Fibroblast of lung (primary cell): ENCODE measurements at places on chromosomes 7 and 10. TPM values are rescaled to one million over a fixed set of nuclear protein-coding genes. Genes with fewer than 3 reads are reported as not detected.

GRCh38 chr7:152341914-152342236, 93.9 kb downstream of the KMT2C start:
- no peak for DNase-seq

DNA sequence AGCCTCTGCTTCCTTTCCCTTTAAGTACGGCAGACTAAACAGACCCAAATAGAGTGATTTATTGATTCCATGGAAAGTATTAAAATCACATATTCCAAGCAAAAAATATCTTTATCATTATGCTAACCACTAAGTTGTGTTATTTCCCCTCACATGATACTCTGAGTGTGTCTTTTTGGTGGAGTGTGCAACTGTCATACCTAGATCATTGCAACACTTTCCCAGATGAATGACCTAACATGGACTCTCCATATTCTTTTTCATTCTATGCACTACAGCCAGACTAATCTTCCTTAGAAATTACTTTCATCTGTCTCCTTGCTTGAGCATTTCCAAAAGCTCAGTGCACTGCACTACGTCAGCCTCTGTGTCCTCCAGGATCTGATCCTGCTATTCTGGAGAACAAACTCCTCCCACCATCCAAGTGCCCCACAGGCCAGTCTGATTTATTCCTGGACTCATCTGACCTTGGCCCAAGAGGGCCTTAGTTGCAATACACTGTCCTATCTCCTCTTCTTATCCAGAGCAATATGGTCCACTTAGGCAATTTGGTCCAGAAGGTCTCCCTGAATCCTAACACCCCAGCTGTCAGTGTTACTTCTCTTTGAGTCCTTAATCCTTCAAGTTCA, 263.3 kb upstream of the KLF6 start:
- DNase-seq: no peak

- no peak for DNase-seq
These were observed 3.9 kb upstream of the NOBOX start for GRCh38 chr7:144407266-144407931.

STYXL1 gene
- 49.8 and 61.2 TPM in 2 replicates for polyA plus RNA-seq

CCZ1B gene
- polyA plus RNA-seq: 45.0 and 49.6 TPM in 2 replicates
